Cortex of kidney (tissue), 1 donor: ENCODE measurements at places on chromosomes 5 and 9.

DNA sequence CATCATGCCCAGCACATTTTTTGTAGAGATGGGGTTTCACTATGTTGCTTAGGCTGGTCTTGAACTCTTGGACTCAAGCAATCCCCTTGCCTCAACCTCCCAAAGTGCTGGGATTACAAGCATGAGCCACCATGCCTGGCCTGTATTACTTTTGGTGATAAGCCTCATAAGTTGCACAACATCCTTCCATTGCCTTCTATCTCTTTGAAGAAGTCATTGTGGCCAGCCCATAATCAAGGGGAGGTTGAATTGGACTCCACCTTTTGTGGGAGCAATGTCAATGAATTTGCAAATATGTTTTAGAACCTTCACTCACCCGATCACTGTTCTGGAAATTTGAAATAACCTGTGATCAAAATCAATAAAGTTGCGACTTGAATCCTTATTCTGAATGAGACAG, 104.3 kb upstream of the CLINT1 start:
- no peak for DNase-seq

- no peak for DNase-seq
These were observed 1518.7 kb upstream of the CDH9 start for GRCh38 chr5:28557114-28557513.

GRCh38 chr5:171868236-171868635, 82.6 kb downstream of the SMIM23 start:
- DNase-seq: no peak

GRCh38 chr9:18362901-18363685, 110.9 kb upstream of the ADAMTSL1 start:
- no peak for DNase-seq

- DNase-seq: no peak
These were observed 23.0 kb downstream of the ABL1 start for GRCh38 chr9:130857864-130858738.

DNA sequence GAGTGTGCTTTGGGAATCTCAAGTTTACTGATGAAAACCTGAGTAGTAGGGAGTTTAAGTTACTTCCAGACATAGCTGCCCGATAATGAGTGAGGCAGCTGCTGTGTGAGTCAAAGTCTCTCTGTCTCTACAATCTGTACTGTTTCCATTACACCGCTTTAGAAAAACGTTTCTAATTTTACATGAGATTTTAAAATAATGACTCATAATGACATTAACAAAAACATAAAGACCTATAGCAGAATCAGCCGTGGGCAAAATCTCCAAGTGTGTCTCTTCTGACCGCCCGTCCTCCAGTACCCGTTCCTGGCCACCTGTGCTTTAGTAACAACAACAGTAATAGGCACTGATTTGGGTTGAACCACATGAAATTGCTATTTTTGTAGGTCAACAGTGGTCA, 69.6 kb upstream of the PRRC1 start:
- DNase-seq: no peak

DNA sequence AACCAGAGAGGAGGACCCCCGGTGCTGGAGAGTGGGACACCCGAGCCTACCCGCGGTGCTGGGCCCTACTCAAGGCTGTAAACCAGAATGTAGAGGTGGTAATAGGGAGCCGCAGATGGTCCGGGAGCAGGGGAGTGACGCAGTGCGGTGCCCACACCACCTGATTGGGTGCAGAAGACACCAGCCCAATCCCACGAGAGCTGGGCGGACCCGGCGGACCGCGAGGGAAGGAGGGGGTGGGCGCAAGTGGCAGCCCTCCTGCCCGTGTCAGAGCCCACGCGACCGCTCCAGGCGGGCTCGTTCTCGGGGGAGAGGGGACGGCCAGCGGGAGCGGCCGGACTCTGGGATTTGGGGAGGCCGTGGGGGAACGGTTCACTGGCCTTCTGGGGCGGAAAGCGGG, 71.2 kb downstream of the C9orf50 start:
- no peak for DNase-seq

GRCh38 chr9:117188394-117188793, 226.5 kb downstream of the ASTN2 start:
- DNase-seq: no peak

DNA sequence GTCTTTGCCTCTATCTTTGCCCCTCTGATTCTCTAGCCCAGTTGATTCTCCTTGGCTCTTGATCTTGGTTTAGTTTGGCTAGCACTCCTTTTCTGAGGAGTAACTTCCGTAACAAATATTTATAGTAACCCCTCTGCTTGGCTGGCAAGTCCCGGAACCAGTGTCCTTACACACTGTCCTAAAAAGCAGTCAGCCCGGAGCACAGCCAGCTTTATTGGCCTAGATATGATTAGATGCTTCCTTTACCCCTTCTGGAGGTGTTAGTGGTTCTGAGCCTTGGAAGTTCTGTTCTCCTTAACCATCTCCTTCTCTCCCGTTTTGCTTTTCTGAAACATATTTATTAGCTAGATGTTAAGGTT, 17.0 kb upstream of the MSMP start:
- no peak for DNase-seq

GRCh38 chr5:139147483-139148087, 50.6 kb downstream of the SIL1 start:
- no peak for DNase-seq

DNA sequence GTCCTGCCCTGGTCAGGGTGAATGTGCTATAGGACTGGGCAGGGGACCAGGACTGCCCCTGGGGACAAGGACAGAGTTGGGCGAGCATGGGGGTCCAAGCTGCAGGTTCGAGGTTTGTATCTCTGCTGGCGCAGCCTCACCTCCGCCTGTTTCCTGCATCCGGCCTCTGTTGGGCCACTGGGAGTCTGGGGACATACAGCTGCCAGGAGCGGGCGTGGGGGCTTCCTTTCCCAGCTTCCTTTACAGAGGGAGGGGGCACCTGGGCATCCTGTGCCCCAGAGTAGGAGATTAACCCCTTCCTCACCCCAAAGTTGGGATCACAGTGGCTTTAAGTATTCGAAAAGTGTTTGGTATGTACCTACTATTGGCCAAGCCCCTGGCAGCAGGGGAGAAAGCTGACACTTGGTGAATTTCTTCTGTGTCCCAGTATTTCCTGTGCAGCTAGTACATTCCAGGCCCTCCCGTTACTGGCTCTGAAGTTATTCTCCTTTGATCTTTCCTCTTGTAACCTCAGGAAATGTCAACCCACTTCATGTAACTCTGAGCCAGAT, 19.0 kb downstream of the OLFML2A start:
- DNase-seq: no peak

- DNase-seq: no peak
These were observed 167.9 kb downstream of the DENND1A start for GRCh38 chr9:123761905-123762605.

- no peak for DNase-seq
These were observed 82.5 kb downstream of the SEMA6A start for GRCh38 chr5:116492016-116492623.

DNA sequence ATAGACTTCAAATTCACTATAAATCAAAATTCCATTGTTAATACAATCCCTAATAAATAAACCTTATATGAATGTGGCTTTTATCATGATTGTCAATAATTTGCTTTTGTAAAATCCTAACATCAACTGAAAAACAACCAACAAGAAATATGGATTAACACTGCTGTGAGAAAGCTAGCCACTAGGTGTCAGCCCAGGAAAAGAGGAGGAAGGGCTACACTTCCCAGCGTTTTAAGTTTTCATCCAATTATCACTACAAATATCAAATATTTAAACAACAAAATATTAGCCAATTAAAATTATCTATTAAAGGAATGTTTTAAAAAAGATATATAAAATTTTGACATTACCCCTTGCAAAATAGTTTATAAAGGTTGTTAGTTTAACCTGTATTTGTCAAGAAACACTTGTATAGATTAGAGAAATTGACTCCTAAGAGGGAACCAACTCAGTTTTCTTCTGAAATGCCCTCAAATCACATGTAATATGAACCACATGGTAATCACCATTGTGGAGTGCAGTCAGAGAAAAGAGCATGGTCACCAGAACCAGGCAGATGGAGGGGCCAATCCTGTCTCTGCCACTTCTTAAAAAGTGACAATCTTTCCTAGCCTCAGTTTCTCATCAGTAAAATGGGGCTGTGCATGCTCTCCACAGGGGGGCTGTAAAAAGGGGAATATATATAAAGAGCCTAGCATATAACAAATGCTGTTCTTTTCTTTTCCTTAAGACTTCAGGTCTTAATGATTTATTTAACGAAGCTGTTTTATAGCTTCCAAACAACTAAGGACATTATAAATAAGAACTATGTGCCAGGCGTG, 188.2 kb downstream of the CRB2 start:
- no peak for DNase-seq

GRCh38 chr5:151734064-151734408, 24.4 kb downstream of the ATOX1 start:
- DNase-seq: no peak

DNA sequence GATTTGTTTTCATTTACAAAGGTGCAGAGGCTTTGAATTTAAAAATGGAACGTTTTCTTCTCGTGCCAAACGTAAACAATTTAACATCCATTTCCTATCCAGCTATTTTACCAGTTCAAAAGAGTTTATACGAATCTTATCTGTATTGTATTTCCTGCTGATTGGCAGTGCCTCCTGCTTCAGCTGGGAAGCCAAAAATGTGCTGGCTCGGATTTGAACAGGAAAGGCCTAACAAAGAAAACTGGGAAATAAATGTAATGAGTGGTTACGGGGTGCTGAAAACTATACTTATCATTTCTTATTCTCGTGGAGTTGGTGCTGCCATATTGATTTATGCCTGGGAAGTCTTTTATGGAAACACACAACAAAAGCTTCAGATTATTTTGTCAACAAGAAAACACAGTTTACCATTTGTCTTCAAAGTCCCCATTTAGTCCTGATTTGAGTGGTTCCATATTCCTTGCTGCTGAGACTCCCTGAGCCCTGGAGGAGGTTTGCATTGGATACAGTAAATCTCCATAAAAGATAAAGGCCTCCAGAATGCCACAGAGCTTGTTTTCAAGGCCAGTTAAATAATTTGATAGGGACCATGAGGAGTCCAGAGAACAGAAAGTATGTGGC, 507.4 kb downstream of the RASEF start:
- no peak for DNase-seq

DNA sequence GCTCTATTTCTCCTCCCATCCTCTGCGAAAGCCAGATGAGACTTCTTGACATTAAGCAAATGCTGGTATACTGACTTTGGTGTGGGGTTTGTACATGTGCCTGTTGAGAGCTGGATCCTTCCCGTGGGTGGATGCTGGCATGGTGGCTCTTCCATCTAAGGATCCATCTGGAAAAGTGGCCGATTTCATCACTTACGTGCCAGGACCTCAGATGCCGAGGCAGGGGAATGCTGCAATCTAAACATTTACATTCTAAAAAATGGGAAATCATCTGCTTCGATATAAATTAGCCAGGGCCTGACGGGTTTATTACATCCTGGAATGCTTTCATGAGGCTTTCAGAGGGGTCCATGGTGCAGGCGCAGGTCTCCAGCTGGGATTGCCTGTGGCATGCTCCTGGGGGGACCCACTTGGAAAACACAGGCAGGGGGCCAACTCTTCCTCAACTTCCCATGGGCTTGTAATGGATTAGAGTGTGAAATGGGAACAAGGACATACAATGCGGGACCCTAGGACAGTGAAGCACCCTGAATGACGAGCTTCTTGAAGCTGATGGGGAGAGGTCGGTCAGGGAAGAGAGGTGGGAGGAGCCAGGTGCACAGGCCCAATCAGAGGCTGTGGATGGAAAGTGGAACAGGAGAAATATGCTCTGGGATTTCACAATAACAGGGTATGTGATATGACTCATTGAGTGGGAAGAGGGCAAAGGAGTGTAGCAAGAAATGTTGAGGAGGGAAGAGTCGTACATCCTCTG, 105.5 kb upstream of the PITX1 start:
- DNase-seq: no peak

DNA sequence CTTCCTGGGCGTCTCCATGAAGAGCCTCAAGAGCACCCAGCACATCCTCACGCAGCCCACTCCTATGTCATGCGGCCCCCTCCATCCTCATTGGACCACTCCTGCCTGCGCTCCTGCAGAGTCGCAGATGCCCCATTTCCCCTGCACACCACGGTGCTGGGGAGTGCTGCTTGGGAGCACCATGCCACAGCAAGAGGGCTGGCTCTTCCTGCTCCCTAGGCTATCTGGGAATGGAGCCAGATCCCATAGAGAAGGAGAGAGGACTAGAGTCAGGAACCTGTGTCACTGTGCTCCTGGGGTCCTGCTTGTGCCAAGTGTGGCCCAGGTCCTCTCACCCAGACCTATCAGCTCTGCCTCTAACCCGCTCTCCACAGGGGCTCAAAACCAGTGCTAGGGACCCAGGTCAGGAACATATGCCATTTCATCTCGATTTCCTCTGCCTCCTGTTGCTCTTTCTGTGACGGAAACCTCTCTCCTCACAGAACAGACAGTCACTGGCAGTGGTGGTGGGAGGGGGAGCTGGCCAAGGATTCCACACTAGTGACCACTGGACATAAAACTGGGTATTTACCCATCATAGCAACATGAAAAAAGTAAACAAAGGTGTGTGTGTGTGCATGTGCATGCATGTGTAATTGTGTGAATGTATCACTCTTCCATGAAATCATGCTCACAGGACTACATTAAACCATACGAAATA, 178.4 kb downstream of the TTLL11 start:
- DNase-seq: no peak

DNA sequence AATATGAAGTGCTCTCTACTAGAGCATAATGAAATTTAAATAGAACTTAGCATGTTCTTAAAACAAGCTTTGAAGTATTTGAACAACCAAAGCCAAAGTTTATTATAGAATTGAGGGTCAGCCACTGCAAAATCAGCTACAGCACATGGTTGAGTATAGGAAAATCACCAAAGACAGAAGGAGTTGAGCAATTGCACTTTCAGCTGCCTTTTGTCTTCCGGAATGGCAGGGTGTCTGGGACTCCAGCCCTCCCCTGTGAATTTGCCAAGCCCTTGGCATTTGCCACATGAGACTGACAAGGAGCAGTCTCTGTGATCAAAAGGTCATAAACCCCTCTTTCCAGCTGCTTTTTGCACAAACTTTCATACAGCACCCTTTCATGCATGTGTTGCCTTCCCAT, 8.5 kb upstream of the LURAP1L start:
- DNase-seq: no peak
